ENCODE measurements at places on chromosomes 11 and 22. TPM values are rescaled to one million over a fixed set of nuclear protein-coding genes. Genes with fewer than 3 reads are reported as not detected.

BDNF gene
- total RNA-seq, result 6.0 TPM

MS4A1 gene
- total RNA-seq, result 0.49 TPM

OR51G2 gene
- total RNA-seq, result not detected

APOA5 gene
- total RNA-seq, result not detected

TTC12 gene
- 59.3 TPM for total RNA-seq

DAGLA gene
- total RNA-seq, result 2.7 TPM

ZBTB16 gene
- 166 TPM for total RNA-seq

TMPRSS13 gene
- 1.9 TPM for total RNA-seq
